ENCODE measurements at places on chromosomes 2 and 18.

- no peak for DNase-seq
Observed at GRCh38 chr2:65326276-65326675, 98.6 kb downstream of the ACTR2 start.

DNA sequence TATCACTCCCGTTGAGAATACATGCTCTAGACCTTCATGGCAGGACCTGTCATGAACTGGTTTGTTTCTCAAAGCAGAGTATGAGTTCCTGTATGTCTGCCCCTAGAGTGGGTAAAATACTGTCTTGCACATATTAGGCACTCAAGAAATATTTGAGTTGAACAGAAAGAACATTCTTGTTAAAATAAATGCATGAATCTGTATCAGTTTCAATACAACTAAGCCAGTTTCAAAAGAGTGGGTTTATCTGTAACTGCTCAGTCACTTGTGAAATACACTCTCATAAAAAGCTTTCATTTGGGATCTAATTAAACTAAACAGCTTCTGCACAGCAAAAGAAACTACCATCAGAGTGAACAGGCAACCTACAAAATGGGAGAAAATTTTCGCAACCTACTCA is 69.2 kb downstream of the RFTN2 start:
- DNase-seq = no peak

- no peak for DNase-seq
Observed at GRCh38 chr2:27071990-27072830, 756 bp upstream of the OST4 start.

GRCh38 chr18:46636040-46636630 is 20.9 kb downstream of the LOXHD1 start:
- no peak for DNase-seq

- DNase-seq = no peak
Observed at GRCh38 chr2:162591403-162592083, 247.0 kb downstream of the KCNH7 start.

GRCh38 chr18:13394801-13395200 is 176.2 kb downstream of the LDLRAD4 start:
- no peak for DNase-seq
